Activated CD4-positive, alpha-beta T cell treated with anti-CD3 and anti-CD28 coated beads for 24 hours (primary cell): ENCODE measurements at places on chromosomes 3 and 15.

- DNase-seq: no peak
These were observed 32.1 kb downstream of the SLC22A14 start for GRCh38 chr3:38314112-38314763.

- DNase-seq: no peak
These were observed 72.9 kb upstream of the ATP2C1 start for GRCh38 chr3:130820976-130821375.

DNA sequence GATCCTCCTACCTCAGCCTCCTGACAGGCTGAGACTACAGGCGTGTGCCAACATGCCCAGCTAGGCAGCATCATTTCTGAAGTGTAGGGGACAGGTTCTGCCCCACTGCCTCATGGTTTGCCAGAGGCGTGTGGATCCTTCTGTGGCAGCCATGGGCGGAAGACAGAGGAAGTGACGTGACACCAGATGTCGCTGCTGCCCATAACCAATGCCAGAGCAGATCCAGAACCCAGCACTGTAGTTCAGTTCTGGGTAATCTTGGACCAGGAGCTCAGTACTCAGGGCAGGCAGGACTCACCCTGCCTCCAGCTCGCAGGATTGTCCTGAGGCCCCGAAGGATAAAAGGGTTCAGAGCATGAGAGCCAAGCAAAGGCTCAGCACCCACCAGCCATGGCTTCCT is 8.2 kb downstream of the RBPMS2 start:
- DNase-seq: no peak

GRCh38 chr15:92772626-92773244 is 117.2 kb upstream of the FAM174B start:
- no peak for DNase-seq

- DNase-seq: no peak
These were observed 8.3 kb downstream of the SNAPC5 start for GRCh38 chr15:66489179-66489791.
